A172 (cell line): ENCODE measurements at places on chromosomes 3 and 15. TPM values are rescaled to one million over a fixed set of nuclear protein-coding genes. Genes with fewer than 3 reads are reported as not detected.

- peak; percentile 31 for DNase-seq
Measured at GRCh38 chr3:192207239-192207638, 520.1 kb downstream of the FGF12 start.

GRCh38 chr3:24060055-24060454 is 115.0 kb downstream of the NR1D2 start:
- peak; percentile 57 for DNase-seq

- DNase-seq: no peak
Measured at GRCh38 chr3:11668243-11669235, 24.8 kb upstream of the VGLL4 start.

DNA sequence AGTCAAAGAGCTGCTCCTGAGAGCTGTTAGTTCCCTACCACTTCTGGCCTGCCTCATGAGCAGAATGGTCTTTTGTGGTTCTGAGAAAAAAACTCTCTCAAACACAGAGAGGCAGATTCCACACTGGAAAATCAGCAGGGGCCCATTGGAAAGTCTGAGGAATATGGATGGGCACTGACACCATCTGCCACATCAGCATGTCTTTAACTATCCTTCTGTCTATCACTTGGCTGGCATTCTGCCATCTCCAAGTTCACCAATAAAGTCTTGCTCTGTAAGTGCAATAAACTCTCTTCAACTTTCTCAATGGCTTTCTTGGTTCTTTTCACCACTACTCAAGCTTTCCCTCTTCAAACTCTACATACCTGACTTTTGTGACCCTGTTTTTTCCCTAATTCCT is 101.3 kb upstream of the GALNT15 start:
- DNase-seq: no peak

UBP1 gene
- total RNA-seq: 32.6 and 34.5 TPM in 2 replicates

DNA sequence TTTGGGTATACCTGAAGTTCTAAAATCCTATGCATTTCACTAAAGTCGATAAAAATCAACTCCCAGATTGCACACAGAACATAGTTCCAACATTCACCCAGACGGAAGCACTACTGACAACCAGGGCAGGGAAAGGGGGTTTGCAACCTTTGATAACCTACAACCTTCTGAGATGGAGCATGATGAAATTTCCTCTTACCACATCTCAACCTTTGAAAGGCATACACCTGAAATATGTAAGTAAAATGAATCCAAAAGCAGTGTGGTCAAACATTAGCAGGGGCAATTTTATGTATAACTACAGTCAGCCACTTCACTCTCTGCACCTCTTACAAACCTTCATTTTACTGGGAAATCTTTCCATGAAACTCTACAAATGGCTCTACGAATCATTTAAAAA is 184.1 kb downstream of the FOXP1 start:
- no peak for DNase-seq

- peak; percentile 26 for DNase-seq
Measured at GRCh38 chr15:71526060-71526820, 284.1 kb upstream of the NR2E3 start.

REC114 gene
- total RNA-seq: not detected in 2 replicates

DNA sequence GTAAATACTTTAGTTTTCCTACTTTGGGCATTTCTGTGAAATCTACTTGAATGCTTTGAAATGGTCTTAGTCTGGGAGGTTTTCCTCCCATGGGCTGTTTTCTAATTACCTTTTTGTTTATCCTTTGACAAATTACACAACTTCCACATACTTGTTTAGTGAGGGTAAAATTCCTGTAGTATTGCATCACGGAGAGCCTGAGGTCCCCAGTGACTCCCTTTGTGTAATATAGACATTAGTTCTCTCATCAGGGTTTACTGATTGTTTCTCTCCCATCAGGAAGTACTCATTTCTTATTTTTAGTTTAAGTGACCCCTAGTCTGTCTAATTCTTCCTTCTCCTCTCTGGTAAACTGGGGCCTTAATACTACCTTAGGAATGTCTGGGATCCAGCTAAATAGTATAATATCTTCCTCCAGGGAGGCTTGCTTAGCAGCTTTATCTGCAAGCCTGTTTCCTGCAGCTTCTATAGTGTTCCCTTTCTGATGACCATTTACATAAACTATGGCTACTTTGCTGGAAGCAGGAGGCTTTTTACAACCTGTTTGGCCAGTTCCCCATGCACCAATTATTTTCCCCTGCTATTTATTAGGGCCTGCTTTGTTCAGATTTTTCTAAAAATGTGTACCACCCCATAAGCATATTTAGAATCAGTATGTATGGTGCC is 87.2 kb upstream of the XCR1 start:
- peak; percentile 84 for DNase-seq

DNA sequence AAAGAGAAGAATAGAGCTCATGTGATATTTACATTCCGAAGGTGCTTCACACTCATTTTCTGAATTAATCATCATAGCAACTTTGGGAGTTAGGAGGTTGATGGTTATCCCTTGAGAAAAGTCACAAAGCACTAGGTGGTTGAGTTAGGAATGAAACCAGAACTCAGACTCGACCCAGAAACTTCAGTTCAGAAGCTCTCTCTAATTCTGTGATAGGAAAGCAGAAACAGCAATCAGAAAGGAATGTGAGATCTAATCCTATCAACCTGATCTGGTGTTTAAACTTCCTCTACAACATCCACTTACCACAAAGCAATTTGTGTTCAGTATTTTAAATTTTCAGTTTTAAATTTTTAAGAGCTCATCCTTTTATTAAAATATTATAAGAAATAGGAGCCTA is 211.2 kb downstream of the CNTN3 start:
- no peak for DNase-seq

DNA sequence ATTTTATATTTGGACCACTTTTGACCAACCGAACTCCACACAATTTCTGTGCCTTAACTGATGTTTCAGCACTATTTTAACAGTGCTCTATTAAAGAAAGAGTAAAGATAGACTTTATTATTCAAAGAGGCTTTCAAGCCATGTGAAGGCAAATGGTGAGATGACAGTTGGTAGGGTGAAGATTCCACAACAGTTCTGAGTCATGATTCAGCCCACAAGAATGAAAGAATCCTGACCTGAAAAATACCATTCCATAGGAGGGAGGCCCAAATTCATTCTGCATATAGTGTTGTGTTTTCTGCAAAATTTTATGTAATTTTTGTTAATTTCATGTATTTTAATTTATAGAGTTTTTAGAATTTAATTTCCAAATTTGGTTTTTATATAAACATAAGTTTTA is 135.6 kb upstream of the STAC start:
- peak; percentile 69 for DNase-seq

ELP6 gene
- total RNA-seq: 31.0 and 31.5 TPM in 2 replicates

DNA sequence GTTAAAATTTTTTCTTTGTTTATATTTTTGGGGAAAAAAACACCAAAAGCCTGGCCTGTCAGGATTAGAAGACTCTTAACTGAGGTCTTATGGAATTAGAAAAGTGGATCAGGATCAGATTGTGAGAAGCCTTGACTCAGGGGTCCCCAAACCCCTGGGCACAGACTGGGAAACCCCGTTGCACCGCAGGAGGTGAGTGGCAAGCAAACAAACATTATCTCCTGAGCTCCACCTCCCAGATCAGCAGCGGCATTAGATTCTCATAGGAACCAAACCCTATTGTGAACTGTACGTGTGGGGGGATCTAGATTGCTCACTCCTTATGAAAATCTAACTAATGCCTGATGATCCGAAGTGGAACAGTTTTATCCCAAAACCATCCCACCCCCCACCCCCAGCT is 117.2 kb downstream of the TCF12 start:
- no peak for DNase-seq

HYAL1 gene
- total RNA-seq: 0.72 and 2.3 TPM in 2 replicates

DNA sequence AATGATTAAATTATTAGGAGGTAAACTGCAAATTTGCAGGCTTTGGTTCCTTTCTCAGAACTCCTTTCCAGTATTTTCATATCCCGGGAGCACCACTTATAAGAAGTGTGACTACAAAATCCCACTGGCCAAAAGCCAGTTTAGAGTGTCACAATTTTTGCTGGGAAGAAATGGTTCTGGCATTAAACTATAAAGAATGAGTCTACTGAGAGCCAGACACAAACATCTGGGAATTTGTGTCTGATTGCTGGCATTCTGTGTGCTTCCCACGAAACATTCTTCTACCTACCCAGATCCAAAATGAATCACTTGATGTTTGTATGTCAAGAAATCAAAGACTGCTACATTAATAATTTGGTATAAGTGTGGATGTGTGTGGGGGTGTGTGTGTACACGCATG is 82.8 kb downstream of the DUT start:
- peak; percentile 59 for DNase-seq

- no peak for DNase-seq
Measured at GRCh38 chr3:193078996-193079753, 161.5 kb upstream of the MB21D2 start.

- DNase-seq: no peak
Measured at GRCh38 chr15:67022587-67023105, 42.8 kb upstream of the SMAD3 start.
